Left cardiac atrium (tissue), 4 donors: ENCODE measurements at places on chromosomes 12 and 14.

DNA sequence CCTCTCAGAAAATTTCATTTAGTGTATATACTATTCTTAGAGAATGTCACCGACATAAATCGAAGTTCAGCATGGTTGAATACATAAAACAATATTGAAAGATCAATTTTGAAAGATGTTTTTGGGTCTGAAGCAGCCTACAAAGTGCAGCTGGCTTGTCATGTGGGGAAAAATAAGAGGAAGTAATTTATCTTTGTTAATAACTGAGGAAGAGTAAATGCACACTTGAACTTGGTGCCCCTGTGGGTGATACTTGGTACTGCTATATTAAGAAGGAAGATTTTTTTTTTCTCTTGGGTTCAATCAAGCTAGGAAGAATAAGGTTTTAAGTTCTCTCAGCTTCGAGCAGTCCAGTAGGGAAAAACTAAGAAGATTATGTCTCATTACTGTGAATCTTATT is 661.3 kb downstream of the RPL10L start:
- no peak for DNase-seq

- DNase-seq: no peak
Observed at GRCh38 chr12:122527478-122527944, 462 bp downstream of the KNTC1 start.

- no peak for DNase-seq
Observed at GRCh38 chr14:95134304-95134933, 22.9 kb downstream of the DICER1 start.

GRCh38 chr14:60332046-60332399 is 83.0 kb downstream of the PPM1A start:
- DNase-seq: no peak
